ENCODE measurements at places on chromosomes 12 and 14.
A peak's percentile ranks its signal among the peaks of the same experiment; 100 is the strongest.

GRCh38 chr14:101490771-101491170 is 70.5 kb upstream of the DIO3 start:
- no peak for DNase-seq

- no peak for DNase-seq
Observed at GRCh38 chr14:65864984-65865383, 452.5 kb downstream of the FUT8 start.

DNA sequence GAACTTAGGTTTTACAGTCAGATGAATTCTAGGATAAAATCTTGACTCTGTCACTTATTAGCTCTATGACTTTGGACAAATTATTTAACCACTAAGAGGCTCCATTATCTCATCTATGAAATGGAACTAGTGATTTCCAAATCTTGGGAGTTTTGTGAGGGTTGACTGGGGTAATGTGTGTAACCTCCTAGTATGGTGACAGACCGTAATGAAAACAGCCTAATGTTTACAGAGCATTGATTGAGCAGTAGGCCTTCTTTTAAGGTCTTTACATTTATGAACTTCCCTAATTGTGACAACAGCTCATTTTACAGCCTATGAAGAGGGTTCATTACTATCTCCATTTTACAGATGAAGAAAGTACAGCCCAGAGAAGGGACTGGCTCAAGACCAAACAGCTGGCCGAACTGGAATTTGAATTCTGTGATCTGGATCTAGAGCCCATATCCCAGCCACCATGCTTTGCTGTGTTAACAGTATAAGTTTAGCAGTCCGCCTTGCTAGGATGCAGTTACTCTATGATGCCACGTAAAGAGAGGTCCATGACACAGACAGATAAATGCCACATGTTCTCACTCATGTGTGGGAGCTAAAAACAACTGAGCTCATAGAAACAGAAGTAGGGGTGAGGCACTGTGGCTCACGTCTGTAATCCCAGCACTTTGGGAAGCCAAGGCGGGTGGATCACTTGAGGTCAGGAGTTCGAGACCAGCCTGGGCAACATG is 9.1 kb upstream of the FBXL14 start:
- no peak for DNase-seq

- no peak for DNase-seq
Observed at GRCh38 chr14:26738571-26738970, 140.7 kb upstream of the NOVA1 start.

DNA sequence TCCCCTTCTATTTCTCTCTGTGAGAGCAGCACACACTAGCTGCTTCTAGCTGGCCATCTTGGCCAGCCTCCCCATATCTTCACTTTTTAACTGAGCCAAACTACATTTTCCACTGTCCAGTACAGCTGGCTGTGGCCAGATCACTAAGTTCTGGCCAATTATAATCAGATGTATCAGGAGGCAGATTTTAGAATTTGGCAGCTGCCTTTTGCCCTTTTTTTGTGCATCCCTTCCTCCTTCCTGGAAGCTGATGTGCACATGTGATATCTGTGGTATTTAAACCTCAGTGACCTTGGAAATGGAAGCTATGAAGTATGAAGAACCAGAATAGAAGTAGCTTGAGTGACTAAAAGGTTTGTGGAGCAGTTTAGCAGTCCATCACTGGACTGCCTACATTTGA is 49.8 kb upstream of the ANO6 start:
- no peak for DNase-seq

GRCh38 chr12:91355150-91356006 is 172.8 kb upstream of the DCN start:
- peak; percentile 1 for DNase-seq

GRCh38 chr12:6038160-6038559 is 86.3 kb downstream of the VWF start:
- no peak for DNase-seq

DNA sequence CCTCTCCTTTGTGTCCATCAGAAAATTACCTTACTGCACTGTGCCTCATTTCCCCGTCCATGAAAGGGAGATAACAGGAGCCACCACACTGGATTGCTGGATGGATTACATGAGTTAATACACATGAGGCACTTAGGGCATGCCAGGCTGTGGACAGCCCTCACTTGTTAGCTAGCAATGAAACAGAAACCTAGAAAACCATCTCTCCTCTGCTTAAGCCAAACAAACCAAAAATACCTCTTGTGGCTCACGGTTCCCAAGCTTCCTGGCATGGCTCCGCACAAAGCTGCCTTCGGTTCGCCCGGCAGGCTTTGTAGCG is 660 bp upstream of the HCFC2 start:
- no peak for DNase-seq

DNA sequence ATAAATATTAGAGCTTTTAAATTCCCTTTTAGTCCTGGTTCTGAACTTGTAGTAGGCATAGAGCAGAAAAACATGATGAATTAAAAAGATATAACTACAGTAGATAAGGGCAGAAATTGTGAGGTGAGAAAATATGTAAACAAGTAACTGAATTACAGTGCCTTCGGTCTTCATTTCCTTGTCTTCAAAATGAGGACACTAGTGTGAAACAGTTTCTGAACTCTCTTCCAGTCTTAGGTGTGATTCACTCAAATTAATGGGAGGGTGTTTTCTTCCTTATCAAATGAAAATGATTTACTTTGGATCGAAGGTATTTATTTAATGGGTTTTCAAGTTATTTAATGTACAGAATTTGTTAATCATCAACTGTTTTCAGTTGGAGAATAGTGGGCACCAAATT is 1.5 kb downstream of the FGD4 start:
- no peak for DNase-seq

DNA sequence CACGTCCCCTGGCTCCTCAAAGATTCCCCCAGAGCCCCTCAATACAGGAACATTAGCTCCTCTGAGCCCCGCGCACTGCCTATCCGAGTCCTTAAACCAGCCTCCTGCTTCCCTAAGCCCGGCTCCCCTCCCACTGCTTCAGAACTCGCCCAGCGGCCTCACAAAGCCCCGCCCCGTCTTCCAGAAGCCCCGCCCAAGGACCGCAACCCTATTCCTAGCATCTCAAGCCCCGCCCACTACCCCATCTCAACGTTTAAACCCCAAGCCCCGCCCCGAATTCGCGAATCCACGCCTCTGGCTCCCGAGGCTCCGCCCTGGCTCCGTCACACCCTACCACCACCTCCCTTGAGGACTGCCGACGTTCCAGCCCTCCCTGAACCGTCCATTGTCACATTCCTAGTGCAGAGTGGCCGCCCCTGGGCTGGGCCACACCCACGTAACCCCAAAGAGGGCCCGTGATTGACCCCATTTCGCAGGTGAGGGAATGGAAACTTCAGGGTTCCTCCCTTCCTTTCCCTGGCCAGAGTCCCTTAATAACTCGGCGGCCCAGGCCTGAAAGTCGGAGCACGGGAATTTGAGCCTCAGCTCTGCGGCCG is 646 bp upstream of the CORO1C start:
- DNase-seq, result peak; percentile 95

- DNase-seq, result no peak
Observed at GRCh38 chr12:108257004-108257403, 82.1 kb downstream of the CMKLR1 start.

- DNase-seq, result no peak
Observed at GRCh38 chr12:23211384-23212320, 586.7 kb downstream of the ETNK1 start.

DNA sequence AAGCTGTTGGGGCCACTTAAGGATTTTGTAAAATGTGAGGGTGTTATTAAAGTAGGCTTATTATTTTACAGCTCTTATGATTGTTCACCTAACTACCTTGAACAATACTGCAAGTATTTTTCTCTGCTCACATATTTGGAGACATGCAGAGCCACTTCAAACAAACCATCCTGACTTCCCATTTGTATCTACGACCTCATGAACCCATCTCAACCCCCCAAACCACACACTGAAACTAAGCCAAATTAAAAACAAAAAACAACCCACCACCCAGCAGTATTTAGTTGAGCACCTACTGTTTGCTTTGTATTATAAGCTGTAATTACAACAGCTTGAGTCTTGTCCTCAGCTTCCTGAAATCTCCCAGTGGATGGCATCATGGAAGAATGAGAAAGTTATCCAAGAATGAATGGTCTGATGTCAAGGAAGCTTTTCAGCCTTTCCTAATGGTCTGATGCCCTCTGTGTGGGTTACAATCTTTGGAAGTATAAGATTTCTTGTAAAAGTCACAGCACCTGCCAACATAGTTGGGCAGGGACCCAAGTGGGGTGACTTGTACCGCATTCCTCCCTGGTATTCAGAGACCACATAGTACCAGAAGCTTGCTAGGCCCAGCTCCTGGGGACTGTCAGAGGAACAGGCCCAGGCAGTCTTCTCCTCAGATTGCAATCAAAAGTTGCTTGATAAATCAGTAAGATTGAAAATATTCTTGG is 416.6 kb downstream of the ZFP36L1 start:
- DNase-seq, result no peak

DNA sequence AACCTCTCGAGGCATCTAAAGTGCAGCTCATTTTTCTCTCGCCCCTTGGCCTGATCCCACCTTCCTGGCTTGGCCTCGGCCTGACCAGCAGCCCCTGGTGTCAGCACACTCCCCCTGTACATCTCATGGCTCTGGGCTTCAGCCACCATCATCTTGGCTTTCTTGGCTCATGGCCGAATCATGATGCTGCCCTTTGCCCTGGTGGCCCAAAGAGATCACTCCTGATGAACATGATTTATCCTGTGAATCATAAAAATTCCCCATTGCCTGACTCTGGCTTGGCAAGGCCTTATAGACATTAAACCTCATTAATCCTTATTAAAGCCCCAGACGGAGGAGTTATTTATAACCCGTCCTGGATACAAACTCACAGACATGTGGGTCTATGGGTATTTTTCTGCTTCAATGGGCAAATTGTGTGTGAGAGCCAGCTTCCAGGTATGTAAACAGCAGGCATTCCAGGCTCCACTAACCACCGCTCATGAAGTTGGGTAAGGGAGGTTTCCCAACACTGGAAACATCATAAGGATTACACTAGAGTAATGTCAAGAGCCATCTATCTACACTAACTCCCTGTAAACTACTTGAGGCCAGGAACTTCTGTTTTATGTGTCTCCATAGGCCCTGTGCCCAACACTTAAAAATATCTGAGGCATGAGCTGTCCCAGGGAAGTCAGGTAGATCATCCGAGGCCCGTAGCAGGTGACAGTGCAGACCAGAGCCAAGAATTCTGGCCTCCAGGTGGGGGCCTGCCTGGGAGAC is 171.2 kb downstream of the TTC8 start:
- DNase-seq, result no peak

- DNase-seq, result no peak
Observed at GRCh38 chr12:123868791-123869190, 103.8 kb downstream of the CCDC92 start.

DNA sequence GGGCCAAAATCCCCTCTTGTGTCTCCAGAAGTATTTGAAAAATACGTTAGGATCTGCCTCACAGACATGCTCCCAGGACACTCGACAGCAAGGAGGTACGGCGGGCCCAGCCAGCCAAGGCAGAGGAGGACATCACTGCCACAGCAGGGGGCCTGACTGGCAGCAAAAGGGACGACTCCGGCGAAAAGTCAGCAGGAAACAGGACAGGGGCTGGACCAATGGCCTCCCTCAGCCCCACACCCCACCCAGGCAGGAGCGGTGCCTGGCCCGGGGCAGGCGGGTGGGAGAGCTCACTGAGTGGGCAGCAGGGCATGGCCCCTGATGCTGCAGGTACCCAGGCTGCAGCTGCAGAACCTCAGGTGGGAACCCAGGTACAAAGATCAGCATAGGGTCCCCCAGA is 17.8 kb downstream of the BRF1 start:
- no peak for DNase-seq

DNA sequence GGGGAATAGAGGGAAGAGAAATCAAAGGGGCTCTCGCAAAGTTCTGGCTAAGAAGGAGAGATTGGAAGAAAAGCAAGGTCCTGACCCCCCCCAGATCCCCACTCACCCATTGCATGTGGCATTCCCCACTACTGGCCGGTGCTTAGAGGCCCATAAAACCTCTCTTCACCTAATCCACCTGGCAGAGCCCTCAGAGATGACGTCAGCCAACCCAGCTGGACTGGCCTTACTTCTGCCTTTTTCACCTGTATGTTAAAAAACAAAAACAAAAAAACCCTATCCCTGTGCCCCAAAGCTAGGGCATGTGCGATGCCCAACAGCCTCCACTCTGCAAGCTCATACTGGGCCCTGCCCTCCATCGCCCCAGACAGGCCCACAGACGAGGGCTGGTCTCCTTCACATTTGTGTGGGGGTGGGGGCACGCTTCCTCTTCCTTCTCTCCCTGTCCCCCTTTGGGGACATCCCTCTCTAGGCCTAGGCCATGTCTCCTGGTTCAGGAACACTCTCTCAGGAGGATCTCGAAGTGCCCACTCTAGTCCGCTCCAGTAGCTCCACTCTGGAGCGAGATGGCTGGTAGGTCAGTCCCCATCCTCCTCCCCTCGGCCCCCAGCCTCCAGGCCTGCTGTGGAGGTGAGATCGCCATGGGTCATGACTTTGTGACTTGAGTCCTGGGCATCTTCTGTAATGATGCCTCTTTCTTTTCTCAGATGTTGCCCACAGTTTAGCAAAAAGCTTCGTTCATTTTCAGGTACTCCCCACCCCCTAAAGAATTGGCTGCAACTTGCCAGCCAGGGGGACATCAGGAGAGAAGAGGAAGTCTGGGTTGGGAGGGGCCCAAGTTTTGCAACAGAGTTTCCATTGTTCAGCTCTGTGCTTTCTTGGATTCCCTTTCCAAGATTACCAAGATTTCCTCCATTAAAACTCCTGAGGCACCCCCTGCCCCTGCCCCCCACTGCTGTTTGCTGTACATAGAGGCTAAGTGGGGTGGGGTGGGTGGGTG is 37.0 kb downstream of the FIGNL2 start:
- no peak for DNase-seq

Measured in stimulated activated CD4-positive, alpha-beta T cell treated with anti-CD3 and anti-CD28 coated beads, TNF-alpha, amount 100 ng/mL, for 4 hours (primary cell).